CD4-positive, alpha-beta T cell treated with Interleukin-21 for 1 hour (primary cell): ENCODE measurements at places on chromosomes 2 and 18.

DNA sequence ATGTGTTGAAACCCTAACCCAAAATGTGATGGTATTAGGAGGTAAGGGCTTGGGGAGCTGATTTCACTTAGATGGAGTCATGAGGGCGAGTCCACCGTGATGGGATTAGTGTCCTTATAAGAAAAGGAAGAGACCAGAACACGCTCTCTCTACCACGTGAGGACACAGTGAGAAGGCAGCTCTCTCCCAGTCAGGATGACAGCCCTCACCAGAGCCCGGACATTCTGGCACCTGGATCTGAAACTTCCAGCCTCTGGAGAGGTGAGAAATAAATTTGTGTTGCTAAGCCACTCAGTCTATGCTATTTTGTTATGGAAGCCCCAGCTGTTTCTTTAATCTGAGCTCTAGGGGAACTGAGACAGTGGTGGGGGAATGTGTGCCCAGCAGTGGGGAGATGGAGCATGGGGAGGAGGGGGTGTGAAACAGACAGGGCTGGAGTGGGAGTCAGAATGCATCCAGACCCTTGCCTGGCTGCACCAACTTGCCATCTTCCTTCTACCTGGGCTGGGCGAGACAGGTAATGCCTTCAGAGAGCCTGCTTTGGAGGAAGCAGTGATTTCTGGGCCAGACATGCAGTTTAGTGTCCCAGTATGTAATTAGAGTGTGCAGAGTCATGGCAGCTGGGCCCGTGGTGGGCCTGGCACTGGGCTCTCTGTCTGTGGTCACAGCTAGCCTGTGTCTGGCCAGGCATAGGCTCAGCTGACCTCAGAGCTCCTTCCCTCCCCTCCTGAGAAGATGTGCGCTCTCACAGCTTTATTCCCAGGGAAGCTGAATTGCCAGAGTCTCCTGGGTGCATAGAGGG is 38.1 kb downstream of the RHOB start:
- no peak for DNase-seq

DNA sequence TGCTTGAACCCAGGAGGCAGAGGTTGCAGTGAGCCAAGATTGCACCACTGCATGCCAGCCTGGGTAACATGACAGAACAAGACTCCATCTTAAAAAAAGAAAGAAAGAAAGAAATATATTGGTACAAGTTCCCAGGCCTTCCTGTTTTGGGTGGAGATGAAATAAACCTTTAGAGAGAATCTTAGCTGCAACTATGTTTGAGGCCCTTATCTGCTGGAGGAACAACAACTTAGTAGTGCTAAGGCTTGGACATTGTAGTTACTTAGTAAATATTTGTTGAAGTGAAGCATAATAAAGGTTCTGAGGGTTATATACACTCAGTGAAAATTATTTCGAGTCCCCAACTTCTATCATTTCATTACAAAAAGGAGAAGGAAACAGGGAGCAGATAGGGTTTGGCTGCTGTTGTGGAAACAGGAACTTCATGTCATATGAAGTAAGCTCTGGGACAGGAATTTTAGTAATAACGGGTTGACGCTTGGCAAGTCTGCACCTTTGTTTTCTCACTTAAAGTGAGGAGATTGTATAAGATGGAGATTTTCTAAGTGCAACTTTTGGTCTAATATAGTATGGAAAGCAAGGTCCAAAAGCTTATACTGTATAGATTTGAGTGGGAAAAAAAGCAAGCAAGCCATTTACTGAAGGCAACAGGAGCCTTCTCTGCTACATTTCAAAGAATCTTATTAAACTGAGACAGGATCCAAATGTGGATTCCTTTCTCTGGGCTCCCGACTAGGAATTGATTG is 40.0 kb upstream of the AGPS start:
- no peak for DNase-seq

- no peak for DNase-seq
These were observed 939.5 kb downstream of the ERBB4 start for GRCh38 chr2:211599146-211599545.

DNA sequence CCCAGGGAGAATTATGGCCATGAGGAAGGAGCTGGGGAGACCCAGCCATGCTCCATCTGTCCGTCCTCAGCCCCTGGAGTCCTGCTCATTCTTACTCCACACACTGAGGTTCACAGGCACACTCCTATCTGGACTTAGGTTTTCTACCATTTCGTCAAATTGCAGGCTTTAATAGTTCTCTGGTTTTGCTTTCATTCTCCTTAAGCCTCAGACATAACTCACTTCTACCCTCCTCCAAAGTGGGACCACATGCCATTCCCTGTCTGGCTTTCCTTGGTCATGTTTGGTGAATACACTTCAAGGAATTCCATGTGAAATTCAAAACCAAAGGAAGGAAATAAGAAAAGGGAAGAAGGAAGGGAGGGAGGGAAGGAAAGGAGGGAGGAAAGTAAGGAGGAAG is 115.7 kb downstream of the CMPK2 start:
- no peak for DNase-seq

GRCh38 chr2:104444392-104444791 is 409.5 kb upstream of the POU3F3 start:
- no peak for DNase-seq

DNA sequence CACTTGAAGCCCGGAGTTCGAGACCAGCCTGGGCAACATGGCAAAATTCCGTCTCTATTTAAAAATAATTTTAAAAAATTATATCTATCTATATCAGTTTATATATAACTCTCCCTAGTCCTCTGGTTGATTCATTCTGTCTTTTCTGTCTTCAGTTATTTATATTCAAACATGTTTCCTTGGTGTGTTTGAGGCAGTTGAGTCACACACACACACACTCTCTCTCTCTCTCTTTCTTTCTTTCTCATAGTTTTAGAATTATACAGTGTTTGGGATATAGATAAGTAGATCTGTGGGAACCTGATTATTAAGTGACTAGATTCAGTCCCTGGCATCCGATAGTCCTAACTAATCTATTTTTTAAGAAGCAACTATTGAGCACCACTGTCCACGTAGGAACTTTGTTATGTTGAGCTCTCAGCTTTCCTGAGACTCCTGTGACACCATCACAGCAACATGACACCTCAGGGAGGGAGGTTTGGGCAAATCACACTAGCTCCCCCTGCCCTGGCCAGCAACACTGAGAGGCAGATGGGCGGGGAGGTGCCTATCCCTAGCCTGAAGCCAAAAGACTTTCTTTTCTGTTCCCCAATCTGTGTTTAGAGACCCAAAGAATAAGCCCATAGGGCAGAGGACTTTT is 482.7 kb downstream of the DLGAP1 start:
- no peak for DNase-seq

DNA sequence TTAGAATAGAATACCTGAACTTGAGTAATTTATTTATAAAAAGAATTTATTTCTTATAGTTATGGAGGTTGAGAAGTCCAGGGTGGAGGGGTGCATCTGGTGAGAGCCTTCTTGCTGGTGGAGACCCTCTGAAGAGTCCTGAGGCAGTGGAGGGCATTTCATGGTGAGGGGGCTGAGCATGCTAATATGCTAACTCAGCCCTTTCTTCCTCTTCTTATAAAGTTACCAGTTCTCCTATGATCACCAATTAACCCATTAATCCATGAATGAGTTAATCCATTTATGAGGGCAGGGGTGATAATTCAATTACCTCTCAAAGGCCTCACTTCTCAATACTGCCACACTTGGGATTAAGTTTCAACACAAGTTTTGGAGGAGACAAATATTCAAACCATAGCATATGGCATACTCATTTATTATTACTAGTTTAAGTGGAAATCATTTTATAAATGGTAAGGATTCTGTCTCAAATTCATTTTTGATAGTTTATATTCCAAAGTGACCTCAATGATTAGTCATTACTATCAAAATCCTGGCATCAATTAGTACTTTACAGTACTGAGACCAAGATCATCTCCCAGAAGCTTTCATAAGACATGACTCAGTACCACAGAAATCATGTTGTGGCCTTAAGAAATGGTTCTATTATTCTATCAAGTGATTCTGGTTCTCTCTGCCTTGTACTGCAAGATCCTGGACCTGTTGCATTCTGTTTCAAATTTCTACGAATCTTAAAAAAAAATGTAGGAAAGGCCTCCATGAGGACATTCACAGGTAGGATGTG is 5.5 kb downstream of the ZNF396 start:
- no peak for DNase-seq

GRCh38 chr2:189024901-189025618 is 50.9 kb downstream of the COL3A1 start:
- no peak for DNase-seq

- DNase-seq, result no peak
These were observed 81.9 kb upstream of the MAPRE2 start for GRCh38 chr18:34959211-34959829.

DNA sequence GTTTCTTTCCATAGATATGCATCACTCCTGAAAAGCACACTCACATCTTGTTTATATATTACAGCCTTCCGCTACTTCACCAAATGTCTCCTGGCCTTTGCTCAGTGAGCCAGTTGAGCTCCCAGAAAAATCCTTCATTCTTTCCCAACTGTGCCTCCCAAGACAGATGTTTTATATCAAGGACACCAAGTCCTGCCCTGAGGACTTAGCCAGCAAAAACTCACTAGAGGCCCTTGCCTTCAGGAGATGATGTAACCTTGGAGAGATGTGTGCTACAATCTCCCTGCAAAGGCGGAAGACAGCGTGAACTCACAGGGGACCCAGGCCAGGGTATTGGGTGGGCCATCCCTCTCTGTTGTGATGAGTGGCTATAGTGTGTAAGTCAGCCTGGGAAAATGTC is 86.1 kb upstream of the CTAGE1 start:
- DNase-seq, result no peak

- no peak for DNase-seq
These were observed 175.2 kb upstream of the SALL3 start for GRCh38 chr18:78804206-78805030.

GRCh38 chr2:136305517-136306192 is 187.7 kb upstream of the CXCR4 start:
- peak; percentile 52 for DNase-seq

DNA sequence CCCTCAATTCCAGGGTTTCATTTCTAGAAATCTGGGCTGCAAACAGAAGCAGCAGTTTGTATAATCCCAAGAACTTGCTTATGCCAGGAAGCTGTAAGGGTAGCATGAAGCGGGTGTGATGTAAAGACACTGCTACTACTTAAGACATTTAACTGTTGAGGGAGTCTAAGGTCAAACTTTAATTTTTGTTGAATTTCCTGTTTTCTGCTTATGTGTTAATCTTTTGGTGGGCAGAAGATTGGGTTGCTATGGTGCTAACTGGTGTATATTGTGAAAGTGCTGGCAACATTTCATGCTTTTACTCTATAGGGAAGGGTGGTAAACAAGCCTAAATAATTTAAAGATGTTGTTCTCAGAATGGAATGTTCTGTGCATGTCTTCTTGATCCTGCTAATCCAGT is 2.7 kb downstream of the NCOA1 start:
- DNase-seq, result no peak
